ENCODE measurements at places on chromosomes 12 and 14.

GRCh38 chr12:132214891-132215290, 70.6 kb downstream of the NOC4L start:
- no peak for DNase-seq

DNA sequence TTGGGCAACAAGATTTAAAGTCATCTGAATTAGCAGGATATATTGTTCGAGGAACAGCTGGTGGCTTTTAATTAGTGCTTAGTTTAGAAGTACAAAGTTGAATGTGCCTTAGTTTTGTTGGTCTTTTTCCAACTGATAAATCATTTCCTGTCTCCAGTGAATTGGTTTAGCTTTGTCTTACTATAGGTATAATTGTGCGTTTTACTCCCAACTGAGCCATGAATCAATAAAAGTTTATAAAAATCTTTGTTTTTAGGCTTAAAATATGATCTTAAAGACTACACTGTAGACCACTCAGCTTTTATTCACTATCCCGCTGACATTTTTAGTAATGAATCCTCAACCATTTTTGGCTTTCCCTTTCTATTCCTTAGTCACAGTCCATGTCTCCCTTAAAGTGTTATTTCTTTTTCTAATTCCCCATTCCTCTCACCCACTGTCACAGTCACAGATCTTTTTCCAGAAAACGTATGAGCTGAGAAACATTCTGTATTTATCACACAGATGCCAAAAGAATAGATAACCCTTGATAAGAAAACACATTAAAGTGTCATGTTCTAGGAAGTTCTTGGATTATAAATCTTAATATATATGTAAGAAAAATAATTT, 34.0 kb upstream of the ALG10 start:
- DNase-seq, result no peak

DNA sequence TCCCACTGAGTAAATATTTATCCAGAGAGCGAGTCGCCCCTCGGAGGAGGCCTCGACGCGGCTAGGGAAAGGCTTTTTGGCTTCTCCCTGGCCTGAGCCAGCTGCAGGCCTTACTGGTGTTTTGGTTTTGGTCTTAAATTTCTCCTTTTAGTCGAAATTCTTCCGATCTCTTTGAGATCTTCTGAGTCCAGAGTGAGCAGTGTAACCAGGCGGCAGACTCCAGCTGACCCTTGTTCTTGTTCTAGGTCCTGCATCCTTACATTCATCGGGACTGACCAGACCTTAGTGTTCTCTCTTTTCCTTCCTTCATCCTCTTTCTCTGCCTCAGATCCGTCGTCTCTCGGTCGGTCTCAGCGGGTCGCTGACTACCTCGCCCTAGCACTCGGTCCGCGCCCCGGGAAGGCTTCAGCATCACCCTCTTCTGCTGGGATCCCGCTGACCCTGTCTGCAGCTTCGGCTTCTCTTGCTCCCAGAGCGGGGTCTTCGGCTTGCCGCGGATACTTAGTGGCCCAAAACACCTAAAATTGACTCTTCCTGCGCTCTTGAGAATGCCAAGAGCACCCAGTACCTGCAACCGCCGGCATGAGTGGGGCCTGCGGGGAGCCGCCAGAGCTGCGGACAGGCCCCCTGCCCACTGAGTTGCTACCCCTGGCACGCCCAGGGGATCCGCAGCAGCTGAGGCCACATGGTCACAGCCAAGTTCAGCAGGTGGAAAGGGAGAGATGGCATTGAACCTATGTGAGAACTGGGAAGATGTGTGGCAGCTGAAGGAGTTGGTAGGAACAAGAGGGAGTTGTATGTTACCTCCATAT, 2.4 kb upstream of the PAX9 start:
- no peak for DNase-seq

DNA sequence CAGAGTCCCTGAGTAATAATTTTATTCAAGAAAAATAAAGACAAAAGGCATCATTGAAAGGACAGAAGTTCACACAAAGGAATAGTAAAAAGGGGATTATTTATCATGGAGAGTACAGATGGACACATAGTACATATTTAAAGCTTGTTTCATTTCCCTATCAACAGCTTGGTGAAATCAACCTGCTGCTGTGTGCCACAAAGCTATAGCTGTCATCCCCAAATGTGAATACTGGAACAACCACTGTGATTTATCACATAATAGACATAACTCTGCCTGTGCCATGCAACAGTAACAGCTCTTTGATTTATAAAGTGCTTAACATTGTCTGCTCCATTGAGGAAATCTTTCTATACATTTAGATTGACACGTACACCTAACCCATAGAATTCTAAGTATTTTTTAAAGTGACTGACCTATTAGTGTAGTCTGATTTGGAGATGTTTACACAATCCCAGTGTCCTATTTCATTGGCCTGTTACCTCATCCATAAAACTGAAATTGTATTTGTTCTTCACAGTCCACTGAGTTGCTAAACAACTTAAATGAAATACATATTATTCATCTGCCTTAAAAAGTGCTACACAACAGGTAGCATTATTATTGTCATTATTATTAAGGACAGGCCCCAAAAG, 3.3 kb downstream of the NEMF start:
- peak; percentile 28 for DNase-seq

- no peak for DNase-seq
Observed at GRCh38 chr14:91253795-91254323, 9.4 kb upstream of the GPR68 start.

- DNase-seq, result no peak
Observed at GRCh38 chr14:66017927-66018326, 468.2 kb upstream of the CCDC196 start.

DNA sequence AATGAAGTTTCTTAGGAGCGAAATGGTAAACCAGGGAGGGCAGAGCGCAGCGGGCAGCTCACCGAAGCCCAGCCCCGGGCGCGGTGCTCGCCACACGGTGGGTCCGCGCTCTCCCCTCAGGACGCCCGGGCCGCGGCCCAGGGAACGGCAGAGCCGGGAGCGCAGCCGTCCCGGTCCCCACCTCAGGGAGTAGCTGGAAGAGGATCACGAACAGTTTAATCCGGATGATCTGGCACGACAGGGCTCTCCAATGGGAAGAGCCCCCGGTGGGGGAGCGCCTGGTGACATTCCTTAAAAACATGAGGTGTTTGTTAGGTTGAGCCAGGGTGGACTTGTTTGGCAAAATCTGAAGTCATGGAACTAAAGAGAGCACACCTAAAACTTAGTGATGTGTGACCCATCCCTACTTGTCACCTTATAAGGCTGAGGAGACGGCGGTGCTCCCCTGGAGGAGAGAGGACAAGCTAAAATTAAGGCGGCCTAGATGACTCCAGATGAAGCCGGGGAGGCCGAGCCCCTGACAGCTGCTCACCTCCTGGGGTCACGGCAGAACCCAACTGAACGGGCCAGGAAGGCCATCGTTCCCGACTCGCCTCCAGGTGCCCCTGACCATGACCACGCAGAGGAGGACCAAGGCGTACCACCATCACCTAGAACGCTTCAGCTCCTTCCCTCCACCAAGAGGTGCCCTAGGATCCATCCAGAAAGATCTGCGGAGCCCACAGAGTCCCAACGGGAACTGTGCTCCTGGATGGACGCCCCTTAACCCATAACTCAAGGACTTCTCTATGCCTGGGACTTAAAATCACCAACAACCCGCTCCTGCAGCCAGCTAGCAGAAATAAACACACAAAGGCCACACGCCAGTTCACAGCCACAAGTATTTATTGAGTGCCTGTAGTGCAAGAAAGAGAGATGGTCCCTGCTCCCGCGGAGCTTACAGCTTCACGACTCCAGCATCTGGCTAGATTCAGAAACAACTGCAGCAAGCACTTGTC, 866 bp upstream of the PITPNM2 start:
- DNase-seq, result no peak

DNA sequence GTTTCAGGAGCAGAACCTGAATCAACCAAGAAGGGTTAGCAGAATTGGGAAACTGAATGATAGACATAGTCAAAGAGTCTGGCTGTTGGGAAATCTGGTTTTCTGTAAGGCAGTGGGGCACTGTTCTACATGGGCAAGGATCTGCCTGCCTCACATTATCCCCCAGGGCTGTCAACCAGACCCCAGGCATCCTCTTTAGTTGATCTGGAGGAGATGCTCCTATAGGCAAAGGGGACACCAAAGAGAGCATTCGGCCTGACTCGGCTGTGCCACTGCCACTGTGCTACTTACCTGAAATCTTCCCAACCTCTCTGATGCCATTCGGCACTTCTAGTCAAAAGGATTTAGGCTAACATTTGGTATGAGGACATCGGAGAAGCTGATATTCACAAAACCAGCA, 4.1 kb downstream of the ISCU start:
- DNase-seq, result no peak

GRCh38 chr12:107657133-107657532, 28.5 kb upstream of the PWP1 start:
- no peak for DNase-seq

DNA sequence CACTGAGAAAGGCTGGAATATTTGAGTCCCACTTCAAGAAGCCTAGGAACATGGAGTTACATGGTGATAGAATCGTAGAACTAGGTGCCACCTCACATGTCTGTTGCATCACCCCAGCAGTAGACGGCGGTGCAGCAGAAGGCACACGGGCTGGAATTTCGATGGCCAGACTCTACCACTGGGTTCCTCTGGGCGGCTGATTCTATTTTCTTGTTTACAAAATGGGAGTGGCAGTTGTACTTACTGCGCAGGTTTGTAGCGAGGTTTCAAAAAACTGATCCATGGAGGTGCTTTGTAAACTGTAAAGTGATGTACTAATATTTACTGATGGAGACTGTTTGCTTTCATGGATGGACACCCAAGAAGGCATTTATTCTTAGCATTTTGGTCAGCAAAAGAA, 45.7 kb downstream of the WDR20 start:
- peak; percentile 34 for DNase-seq

GRCh38 chr14:95316821-95317220, 2.9 kb downstream of the CLMN start:
- DNase-seq, result no peak

- DNase-seq, result no peak
Observed at GRCh38 chr14:52318062-52318461, 4.0 kb downstream of the PTGER2 start.

DNA sequence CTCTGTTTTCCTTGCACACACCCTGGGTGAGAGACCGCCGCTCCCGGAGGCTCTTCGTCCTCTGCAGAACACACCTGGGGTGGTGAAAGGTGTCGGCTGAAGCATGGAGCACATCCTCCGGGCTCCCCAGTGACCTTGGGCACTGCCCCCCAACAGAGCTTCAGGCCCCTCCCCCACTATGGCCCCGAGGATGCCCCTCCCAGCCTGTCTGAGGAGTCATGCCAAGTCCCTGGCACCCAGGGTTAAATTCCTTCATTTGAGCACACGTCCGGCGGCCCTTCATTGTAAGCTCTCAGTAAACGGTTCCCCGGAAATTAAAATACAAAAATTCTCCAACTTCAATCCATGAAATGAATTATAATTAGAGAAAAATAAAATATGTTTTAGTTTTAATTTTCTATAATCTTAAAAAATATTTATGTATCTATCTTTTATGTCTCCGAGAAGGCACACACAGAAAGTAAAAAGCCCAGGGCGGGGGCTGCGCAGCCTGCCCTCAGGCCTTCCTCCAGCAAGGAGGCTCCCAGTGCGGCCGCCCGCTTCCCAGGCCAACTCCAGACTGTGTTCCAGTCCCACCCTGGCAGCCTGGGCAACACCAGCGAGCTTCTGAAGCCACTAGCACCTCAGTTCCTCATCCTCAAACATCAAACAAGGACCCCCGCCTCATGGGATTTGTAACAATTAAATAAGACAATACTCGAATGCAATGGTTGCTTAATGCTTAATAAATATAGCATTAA, 63.5 kb downstream of the TMEM132D start:
- DNase-seq, result no peak

DNA sequence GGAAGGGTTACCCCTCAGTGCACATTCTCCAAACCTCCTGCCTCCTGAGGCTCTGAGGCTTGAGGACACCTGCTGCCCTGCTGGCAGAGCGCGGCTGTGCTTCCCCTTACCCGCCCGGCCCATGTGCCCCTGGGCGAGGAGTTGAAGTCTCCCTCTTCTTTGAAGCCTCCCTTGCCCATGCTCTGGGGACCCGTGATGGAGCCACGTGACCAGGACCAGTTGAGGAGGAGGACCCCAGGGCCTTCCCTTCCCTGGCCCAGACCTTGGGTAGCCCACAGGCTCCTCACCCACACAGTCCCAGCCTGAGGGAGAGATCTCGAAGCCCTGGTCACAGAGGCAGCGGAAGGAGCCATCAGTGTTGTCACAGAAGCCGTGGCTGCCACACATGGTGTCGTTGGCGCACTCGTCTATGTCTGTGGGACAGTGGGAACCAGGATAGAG, 12.9 kb downstream of the ISCA2 start:
- no peak for DNase-seq

DNA sequence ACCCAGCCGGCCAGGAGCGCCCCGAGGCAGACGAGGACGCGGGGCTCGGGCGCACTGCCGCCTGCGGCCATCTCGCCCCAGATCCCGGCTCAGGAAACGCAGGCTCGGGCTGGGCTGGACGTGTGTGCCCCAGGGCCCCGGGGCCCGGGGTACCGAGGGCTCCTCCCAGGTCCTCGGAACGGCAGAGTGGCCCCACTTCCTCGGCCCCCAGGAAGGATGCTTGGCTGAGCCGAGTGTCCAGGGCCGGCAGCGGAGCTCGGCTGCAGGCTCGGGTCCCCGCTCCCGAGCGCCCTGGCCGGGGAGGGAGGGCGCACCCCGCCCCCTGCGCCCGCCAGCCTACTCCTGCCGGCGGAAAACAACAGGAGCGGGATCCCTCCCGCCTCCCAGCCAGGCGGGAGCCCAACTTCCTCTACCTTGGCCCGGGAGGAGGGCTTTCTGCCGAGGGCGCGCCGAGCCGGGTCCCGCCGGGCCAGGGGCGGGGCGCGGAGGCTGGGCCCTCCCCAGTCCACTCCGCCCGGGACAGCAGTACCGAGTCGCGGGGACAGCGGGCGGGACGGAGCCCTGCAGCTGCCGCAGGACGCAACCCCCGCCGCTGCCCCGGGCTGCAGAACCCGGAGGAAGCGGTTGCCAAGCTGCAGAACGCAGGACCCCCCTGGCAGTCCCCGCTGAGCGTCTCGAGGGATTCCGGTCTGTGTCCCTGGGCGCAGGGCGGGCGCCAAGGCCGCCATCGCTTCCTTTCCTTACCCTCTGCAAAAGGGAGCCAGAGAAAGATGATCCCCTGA, at the start of gene VSIG10:
TSS of gene VSIG10 (minus strand) at position 411 of the 782 bp plus-strand sequence. CDS start at position 71, 340 bp downstream.
- DNase-seq, result peak; percentile 57

DNA sequence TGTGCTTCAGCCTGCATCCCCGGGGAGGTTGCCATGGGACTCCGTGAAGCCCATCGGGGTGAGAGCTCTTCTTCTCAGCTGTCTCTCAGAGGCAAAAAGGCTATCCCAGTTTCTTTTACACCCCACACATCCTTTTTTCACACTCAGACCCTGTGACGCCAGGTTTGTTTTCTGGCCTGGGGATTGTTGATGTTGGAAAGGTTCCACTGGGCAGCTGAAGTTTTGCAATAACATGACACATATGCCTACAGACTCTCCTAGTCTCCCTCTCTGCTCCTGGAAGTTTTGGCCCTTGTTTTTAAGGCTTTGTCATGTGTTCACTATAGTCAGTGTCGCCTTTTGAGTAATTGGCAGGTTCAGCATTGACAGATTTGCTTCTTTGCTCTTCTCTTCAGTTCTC, 118.6 kb downstream of the SMOC1 start:
- DNase-seq, result peak; percentile 6

DNA sequence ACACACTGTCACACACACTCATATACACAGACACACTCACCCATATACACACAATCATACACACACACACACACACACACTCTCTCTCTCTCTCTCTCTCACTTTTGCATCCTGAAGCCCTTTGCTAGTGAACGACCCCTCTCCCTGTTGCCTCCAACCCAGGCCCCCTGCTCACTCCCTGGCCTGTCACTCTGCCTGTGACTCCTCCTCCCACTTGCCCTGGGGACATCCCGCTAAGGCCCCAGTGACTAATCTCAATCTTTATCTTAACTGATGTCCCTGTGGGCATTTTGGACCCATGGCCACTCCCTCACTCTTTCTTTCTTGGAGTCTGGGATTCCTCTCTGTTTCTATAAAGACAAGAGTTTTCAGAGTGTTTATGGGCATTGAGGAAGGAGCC, 10.9 kb upstream of the DLK1 start:
- no peak for DNase-seq
